ENCODE measurements at places on chromosomes 2 and 18.

DNA sequence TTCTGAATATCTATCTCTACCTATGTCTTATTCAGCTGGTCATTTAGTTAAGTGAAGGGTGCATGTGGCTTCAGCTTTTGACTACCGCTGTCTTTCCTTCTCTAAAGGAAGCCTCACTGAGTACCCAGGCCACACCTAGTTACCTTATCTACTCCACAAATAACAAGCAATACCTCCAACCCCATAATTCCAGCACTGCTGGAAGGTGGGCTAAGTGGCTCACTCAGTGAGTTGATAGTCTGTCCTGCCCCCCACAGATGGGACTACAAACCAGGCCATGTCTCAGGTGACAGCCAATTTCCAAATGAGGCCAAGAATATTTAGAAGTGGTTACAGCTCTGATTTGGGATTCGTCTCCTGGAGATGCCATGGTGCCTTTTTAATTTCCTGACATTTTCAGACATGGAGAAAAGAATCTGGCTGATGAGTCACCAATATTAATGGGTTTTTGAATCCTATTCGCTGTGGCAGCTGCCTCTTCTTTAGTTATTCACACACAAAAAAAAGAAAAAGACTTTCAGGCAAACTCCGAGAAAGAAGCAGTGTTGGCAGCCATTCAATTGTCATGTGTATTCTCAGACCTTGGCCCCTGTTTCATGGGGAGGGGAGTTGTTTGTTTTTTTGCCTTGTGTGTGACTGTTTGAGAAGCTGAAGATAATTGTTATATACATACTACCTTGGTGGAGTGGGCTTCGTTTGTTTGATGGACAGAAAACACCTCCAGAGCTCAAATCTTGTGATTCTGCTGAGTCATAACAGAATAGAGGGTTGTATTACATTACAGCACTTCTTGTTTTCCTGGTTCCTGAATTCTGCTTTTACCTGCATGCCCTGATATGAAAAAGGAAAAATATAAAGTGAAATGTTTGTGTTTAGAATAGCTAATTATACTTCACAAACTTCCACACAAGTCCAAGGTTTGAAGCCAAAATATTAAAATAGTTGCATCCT, 64.2 kb downstream of the SCG2 start:
- no peak for DNase-seq

DNA sequence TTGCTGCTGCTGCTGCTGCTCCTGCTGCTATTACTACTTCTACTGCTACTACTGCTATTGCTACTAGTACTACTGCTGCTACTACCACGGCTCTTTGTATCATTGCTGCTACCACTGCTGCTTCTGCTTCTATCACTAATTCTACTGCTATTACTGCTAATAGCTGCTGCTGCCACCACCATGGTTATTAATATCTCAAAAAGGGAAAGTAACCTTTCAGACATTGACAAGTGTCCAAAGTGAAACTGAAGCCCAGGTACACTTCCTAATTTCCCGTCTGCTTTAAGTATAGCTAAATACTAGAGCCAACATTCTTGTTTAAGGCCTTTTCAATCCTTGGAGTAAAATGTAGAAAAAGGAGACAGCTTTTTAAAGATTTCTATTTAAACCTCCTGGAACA, 45.4 kb upstream of the EHBP1 start:
- no peak for DNase-seq

- no peak for DNase-seq
These were observed 88.2 kb upstream of the RAPGEF4 start for GRCh38 chr2:172647439-172647838.

DNA sequence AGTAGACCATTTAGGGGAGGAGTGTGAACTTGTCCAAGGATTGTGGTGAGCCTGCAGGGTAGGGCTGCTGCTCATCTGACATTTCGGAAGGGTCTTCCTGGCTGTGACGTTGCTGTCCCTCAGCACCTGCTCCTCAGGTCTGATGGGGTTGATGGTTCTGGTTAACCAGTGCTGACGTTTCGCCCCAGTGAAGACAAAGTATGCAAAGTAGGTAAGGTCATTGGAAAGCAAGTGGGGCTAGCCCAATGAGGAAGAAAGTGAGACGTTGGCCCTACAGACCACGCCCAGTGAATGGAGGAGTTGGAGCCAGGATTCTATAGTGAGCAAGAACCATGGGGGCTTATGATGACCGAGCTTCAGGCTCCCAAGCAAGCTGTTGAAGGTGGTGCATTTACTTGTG, 33.4 kb upstream of the ZNF396 start:
- no peak for DNase-seq

GRCh38 chr2:108267101-108267500, 21.6 kb upstream of the SULT1C2 start:
- DNase-seq, result no peak

GRCh38 chr18:10015941-10016819, 102.4 kb downstream of the VAPA start:
- DNase-seq, result no peak

GRCh38 chr18:46392576-46392975, 264.4 kb downstream of the LOXHD1 start:
- DNase-seq, result no peak

Data from activated naive CD4-positive, alpha-beta T cell (primary cell).